ENCODE measurements at places on chromosomes 6 and 20. TPM values are rescaled to one million over a fixed set of nuclear protein-coding genes. Genes with fewer than 3 reads are reported as not detected.

The IL20RA gene
- total RNA-seq = 0.27 TPM

The ZSCAN23 gene
- total RNA-seq = 8.4 TPM

The CST5 gene
- total RNA-seq = not detected

- DNase-seq = no peak
These were observed 465.0 kb upstream of the GJE1 start for GRCh38 chr6:141667580-141668309.

GRCh38 chr6:135162678-135163439 lies 18.2 kb upstream of the MYB start:
- peak; percentile 74 for DNase-seq

DNA sequence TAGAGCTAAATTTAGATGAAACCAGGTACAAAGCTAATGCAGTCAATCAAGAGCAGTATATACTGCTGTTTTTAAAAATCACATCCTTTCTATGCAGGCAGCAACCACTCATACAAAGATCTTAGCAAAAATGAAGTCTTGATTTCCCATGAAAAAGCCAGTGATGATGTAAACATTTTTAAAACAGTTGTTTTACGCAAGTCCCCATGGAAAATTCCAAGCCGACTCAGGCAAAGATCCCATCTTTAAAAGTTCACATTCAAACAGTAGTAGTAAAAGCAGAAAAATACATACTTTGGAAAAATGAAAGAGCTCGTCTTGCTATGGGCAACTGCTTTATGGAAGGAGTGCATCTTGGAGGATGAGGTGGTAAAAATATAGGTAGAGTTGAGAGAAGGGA lies 84.0 kb downstream of the RCAN2 start:
- DNase-seq = no peak

GRCh38 chr6:14596410-14596809 lies 478.8 kb downstream of the CD83 start:
- DNase-seq = peak; percentile 70

- DNase-seq = no peak
These were observed 12.2 kb downstream of the HNF4A start for GRCh38 chr20:44367746-44368145.

Measured in Daoy (cell line).